ENCODE measurements at places on chromosomes 16 and 17.

GRCh38 chr17:73957564-73957963, 245.9 kb upstream of the RPL38 start:
- DNase-seq = no peak

- DNase-seq = no peak
These were observed 6.3 kb downstream of the OSBPL7 start for GRCh38 chr17:47815106-47815918.

DNA sequence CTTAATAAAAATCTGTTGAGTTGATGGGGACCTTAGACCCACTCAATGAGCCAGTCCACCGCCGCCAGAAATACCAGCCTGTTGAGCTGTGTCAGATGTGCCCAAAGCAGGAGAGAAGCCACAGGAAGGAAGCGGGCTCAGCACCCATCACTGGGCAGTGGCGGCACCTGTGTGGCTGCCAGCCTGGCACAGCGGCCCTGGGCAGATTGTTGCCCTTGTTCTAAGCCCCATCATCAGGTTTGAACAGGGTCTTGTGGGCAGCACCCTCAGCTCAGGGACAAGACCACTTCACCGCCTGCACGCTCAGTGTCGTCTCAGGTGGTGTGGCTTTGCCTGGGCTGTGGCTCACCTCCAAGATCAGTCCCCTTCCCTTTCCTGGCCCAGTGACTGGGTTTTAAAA, 9.3 kb downstream of the ENDOV start:
- DNase-seq = no peak

- no peak for DNase-seq
These were observed 85.5 kb upstream of the RPL38 start for GRCh38 chr17:74117999-74118421.

- no peak for DNase-seq
These were observed 112.9 kb downstream of the SEC14L1 start for GRCh38 chr17:77253611-77254051.

GRCh38 chr17:47728214-47728877, 4.7 kb upstream of the TBX21 start:
- DNase-seq = no peak

DNA sequence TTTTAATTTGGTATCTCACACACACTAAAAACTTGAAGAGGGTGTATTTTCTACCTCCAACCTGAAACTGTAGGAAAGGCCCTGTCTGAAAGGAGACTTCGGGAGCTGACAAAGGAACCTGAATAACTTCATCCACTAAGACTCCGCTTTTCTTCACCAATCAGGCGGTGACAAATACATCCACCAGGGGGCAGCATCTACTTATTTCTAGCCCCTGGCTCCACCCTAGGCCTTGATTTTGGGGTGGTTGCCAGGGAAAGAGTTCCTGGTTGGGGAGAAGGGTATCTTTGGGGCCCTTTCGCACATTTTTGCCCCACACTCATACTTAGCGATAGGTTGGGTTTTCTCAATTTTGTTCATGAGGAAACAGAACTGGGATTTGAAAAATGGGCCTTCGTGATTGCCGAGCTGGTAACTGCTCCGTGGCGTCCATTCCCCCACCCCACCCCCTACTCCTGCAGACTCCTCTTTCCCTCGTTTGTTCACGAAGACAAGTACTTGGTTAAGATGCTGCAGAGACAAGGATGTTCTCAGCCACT, 4.8 kb upstream of the ARL4D start:
- peak; percentile 69 for DNase-seq

DNA sequence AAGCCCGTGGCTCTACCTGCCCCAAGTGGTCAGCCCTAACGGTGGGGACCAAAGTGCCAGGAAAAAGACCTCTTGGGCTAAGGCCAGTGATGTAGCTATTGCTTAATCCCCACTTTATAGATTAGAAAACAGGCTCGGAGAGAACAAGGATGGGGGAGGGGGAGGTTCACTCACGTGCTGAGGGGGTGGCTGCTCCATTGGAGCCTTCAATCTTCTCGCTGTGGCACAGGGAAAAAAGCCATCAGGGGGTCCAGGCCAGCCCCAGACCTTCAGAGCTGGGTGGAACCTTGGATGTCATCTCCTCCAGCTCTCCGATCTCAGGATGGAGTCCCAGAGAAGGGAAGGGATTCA, 45.9 kb downstream of the SRCIN1 start:
- no peak for DNase-seq

- DNase-seq = no peak
These were observed 15.9 kb downstream of the CASKIN2 start for GRCh38 chr17:75499313-75500022.

GRCh38 chr16:84613408-84614072, 4.3 kb downstream of the COTL1 start:
- DNase-seq = no peak

- DNase-seq = no peak
These were observed at the start of gene CCDC92B for GRCh38 chr17:2749058-2749783. Gene CCDC92B (minus strand): TSS chr17:2749652. CDS start chr17:2735145, 14,507 bp downstream.

DNA sequence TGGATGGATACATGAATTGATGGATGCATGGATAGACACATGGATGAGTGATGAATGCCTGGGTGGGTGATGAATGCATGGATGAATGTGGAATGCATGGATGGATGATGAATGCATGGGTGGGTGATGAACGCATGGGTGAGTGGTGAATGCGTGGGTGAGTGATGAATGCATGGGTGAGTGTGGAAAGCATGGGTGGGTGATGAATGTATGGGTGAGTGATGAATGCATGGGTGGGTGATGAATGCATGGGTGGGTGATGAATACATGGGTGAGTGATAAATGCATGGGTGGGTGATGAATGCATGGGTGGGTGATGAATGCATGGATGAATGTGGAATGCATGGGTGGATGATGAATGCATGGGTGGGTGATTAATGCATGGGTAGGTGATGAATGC, 83.9 kb upstream of the HSBP1 start:
- DNase-seq = no peak

DNA sequence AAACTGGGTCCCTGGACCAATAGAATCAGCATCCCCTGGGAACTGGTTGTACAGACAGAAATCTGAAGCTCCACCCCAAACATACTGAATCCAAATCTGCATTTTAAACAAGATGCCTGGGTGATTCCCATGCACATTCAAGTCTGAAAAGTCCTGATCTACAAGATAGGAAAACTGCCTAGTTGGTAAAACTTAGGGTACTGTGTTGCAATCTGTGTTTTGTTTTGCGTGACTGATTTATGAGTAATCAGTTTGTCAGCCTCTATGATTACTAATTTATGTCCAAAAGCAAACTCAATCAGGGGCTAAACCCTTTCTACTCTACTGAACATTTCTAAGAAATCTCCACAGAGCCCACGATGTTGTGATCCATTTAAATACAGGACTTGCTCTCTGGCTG, 103.8 kb downstream of the YPEL2 start:
- no peak for DNase-seq

- DNase-seq = no peak
These were observed 5.0 kb downstream of the MLLT6 start for GRCh38 chr17:38709864-38710603.

DNA sequence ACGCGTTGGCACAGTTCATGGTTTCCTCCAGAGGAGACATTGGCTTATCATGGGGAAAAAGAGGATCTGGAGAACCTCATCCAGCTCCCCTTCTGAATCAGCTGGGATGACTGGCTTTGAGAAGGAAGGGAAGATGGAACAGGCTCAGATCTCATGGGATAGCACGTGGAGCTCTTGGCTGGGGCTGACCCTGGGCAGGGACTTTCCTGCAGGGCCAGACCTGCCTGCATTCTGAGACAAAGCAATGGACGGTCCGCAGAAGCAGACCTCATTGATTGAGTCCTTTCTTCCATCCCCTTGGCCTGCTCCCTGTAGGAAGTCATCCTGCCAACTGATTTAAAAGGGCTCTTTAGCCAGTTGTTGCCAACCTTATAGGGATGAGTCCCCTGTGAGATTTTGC, 26.2 kb downstream of the PLCD3 start:
- no peak for DNase-seq

DNA sequence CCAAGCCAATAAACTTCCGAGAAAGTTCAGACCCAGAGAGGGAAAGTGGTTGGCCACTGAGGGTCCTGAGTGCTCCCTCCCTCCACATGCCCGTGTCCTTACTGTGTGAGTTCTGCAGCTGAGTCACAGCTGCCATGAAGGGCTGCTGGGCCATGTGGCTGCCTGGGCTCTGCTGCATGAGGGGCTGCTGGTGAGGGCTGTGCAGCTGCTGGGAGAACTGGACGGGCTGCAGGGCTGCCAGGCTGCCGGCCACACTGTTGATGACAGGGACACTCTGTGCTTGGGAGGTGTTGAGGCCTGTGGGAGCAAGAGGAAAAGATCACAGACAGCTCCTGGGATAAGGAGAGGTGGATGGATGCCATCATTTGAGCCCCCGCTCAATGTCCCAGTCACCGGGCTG, 44.0 kb downstream of the HNF1B start:
- DNase-seq = no peak

DNA sequence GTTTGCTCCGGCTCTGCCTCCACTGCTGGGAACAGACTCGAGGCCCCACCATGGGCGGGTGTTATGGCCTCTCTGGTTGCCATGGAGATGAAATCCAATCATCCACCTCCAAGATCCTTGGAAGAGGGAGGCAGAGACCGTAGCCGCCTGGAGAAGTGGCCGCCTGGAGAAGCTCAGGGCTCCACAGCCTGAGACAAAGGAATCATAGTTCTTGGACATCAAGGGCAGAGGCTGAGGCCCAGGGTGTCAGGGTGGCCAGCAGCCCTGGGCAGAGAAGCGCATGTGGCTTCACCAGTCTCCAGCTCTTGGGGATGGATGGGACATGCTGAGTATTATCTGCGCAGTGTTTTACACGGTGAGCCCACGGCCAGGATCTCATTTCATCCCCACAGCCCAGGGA, 36.2 kb downstream of the ABR start:
- DNase-seq = no peak

GRCh38 chr16:85213926-85214675, 101.8 kb upstream of the CIBAR2 start:
- no peak for DNase-seq

DNA sequence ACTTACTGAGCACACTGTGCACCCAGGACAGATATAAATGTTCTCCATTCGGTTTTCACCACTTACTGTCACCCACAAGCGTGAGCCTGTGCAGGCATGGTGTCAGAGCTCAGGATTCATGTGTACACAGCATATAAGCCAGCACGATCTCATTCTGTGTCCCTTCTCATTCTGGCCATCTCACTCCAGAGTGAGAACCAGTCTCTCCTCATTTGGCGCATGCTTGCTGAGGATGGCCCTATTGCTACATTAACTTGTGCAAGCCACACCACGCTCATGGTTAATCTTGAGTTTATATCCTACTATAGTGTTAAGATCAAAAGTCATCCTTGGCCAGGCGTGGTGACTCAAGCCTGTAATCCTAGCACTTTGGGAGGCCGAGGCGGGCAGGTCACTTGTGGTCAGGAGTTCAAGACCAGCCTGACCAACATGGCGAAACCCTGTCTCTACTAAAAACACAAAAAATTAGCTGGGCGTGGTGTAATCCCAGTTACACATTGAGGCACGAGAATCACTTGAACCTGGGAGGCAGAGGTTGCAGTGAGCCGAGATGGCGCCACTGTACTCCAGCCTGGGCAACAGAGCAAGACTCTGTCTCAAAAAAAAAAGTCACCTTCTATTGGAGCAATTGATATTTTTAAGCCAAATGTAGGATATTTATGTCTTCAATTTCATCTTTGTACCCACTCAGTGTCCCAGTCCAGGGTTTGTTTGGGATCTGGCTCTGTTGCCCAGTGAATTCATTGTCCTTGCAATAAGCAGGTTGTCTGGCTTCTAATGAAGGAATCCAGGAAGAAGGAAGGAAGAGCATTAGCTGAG, 20.9 kb downstream of the SOCS1 start:
- DNase-seq = no peak

DNA sequence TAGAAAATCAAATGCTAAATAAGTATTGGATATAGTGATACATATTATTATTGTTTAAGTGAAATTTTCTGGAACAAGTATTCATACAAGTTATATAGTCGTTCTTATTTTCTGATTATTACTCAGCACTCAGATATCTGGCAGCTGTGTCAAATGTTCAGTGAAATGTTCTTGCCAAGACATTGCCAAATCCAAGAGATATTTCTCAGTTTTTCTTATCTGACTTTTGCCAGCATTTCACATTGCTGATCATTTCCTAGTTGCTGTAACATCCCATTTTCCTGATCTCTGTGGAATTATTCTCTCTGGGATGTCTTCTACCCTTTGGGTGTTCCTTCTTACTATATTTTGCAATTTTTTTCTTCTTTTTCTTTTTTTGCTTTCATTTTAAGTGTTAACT, 262.3 kb downstream of the KIF2B start:
- no peak for DNase-seq

DNA sequence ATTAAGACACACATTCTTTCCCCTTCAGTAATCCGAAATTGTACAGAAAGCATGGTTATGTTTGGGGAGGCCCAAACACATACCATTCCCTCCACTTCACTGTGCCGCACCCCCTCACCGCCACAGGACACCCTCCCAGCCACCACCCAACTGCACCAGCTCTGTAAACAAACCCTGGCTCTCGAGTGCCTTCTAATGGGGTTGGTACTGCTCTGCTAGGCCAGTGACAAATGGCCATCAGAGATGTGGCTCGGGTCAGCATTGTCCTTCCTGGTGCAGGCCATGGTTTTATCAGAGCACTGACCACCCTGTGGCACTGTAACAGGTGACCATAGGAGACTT, 24.0 kb upstream of the SREBF1 start:
- DNase-seq = no peak

DNA sequence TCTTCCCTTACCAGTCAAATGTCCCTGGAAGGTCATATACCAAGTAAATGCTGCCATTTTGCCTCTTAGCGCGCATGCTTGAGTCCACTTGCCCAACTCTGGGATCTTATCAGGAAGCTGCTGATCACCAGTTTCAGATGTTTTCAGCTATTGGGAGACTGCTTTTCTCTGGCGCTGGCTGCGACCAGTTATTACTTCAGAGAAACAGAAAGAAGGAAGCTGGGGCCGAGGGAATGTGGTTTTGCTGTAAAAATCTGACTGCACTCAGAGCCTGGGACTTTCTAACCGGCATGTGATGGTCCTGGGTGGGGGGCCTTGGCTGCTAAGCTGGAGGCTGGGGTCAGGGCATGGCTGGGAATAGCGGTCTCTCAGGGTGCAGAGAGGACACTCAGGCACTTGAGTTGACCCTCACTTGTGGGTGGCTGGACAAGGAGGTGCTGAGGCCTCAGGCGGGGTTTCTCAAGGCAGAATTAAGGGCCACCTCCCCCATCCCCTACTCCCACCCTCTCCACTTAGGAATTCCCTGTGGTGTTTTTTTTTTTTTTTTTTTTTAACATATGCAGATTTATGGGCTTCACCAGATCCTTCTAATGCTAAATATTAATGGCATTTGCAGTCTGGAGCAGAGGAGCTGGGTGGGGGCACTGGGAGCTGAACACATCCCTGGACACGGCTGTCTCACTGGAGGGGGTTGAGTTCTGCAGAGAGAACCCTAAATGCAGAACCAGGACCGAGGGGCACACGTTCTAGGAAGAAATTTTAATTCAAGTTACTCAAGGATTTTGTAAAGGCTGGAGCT, 145.8 kb downstream of the CYLD start:
- DNase-seq = no peak

- no peak for DNase-seq
These were observed 21.7 kb downstream of the KNOP1 start for GRCh38 chr16:19696328-19696727.
